ENCODE measurements at places on chromosomes 1 and 21. TPM values are rescaled to one million over a fixed set of nuclear protein-coding genes. Genes with fewer than 3 reads are reported as not detected.

- no peak for DNase-seq
Measured at GRCh38 chr1:207884266-207885029, 26.5 kb downstream of the CD34 start.

GRCh38 chr1:226111098-226111882 lies 48.8 kb downstream of the H3-3A start:
- DNase-seq = no peak

GJA8 gene
- total RNA-seq = not detected

USP1 gene
- 36.6 TPM for total RNA-seq

- DNase-seq = no peak
Measured at GRCh38 chr1:16205891-16206546, 6.4 kb downstream of the ARHGEF19 start.

DNA sequence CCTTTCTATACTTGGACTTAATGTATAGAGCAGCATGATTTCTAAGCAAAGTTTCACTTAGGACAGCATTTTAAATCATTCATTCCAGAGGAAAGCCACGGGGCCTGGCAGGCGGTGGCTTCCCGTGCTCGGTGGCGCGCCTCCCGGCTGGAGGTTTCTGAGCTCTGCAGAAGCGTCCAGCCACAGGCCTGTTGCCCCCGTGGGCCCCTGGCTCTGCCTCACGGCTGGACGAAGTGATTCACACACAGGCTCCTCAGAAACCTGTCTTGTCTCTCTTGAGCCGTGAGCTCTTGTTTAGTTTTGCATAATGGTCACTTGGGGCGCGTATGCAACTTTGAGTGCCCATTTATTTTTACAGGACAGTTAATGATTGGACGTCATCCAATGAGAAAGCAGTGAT lies 22.1 kb upstream of the DIP2A start:
- DNase-seq = no peak

DNA sequence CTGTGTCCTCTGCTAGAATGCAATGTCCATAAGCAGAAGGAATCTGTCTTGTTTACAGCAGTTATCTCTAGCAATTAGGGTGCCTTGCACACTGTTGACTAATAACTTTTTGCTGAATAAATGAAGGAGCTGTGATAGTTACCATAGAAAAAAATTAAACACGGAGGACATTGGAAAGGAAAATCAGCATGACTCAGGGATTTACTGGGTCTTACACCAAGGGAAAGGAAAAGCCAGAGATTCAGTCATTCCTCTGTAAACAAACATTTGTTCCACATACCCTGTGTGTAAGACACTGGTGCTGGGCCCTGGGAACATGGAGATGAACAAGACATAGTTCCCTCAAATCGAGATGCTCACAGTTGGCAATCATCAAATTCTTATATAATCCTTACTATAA lies 183.3 kb downstream of the PTGER3 start:
- no peak for DNase-seq

- no peak for DNase-seq
Measured at GRCh38 chr1:170321113-170321512, 175.4 kb downstream of the NTMT2 start.

C21orf91 gene
- total RNA-seq = 62.8 TPM

DNA sequence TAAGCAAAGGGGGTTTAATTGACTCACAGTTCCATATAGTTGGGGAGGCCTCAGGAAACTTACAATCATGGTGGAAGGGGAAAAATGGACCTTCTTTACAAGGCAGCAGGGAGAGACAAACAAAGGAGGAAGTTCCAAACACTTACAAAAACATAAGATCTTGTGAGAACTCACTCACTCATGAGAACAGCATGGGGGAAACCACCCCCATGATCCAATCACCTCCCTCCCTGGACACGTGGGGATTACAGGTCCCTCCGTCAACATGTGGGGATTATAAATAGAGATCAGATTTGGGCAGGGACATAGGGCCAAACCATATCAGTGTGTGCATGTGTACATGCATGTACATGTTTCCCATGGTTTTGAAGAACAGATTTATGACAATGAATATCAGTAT lies 5.5 kb upstream of the SMG7 start:
- DNase-seq = no peak

DNA sequence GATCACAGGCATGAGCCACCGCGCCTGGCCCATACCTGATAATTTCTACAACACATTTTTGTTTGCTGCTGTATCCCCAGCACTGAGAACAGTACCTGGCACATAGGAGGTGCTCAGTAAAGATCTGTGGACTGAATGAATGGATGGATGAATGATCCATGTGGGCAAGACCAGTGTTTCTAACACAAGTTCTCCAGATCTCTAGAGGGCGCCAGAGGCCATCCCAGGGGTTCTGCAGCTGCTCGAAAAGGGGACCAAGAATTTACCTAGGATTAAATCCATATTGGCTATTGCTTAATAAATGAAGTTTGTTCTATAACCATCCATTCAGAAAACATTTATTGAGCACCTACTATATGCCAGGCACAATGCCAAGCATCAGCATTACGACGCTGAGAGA lies 167.7 kb downstream of the ACTL8 start:
- DNase-seq = no peak

DNA sequence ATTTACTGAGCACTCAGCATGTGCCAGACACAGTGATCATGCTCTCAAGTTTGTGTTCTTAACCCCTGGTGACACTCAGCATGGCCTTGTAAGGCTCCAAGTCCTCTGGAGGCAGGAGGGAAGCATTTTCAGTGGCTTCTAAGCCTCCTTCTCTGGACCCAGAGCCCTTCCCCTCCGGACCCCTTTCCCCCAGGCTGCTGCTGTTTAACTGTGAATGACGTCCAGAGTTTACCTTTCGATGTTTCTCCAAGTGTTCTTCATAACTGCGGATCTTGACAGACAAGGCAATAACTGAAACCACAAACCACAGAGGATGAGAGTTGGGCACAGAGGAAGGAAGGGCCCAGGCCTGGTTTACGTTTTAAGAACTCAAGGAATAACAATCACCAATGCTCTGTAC lies 6.5 kb downstream of the MRPS15 start:
- no peak for DNase-seq

ATG4C gene
- 5.3 TPM for total RNA-seq

DNA sequence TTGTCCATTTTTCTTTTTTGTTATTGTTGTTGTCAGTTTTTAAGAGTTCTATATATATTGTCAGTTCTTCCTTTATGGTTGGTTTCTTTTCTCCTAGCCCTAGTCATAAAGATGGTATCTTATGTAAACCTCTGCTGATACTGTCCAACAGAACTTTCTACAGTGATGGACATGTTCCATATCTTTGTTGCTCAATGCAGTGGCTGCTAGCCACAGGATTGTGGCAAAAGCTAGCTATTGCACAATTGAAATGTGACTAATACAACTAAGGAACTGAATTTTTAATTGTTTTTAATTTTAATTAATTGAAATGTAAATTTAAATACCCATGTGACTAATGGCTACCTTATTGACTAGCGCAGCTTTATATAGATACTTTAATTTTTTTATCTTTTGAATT lies 411.8 kb upstream of the PTBP2 start:
- no peak for DNase-seq

MX2 gene
- 119 TPM for total RNA-seq

DNA sequence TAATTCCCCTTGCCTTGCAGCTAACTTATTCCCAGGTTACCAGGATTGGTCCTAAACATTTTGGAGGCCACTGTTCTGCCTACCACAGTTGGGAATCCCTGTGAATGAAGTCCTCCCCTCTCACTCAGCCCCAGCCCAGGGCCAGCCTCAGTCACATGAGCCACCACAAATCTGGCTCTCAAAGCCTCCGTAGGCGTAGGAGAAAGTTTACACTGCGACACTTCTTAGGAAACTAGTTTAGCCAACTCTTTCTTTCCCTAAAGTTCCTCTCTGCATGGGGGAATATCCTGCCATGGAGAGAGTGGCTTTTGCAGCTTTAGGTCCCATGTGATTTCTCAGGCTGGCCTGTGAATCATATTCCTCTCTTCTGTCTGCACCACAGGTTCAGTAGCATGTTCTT lies 45.7 kb upstream of the ETV3 start:
- no peak for DNase-seq

GRCh38 chr1:1777950-1778662 lies at the start of gene NADK:
Gene NADK (minus strand): TSS chr1:1778470. CDS start chr1:1765406, 13,064 bp downstream.
- peak; percentile 76 for DNase-seq

DNA sequence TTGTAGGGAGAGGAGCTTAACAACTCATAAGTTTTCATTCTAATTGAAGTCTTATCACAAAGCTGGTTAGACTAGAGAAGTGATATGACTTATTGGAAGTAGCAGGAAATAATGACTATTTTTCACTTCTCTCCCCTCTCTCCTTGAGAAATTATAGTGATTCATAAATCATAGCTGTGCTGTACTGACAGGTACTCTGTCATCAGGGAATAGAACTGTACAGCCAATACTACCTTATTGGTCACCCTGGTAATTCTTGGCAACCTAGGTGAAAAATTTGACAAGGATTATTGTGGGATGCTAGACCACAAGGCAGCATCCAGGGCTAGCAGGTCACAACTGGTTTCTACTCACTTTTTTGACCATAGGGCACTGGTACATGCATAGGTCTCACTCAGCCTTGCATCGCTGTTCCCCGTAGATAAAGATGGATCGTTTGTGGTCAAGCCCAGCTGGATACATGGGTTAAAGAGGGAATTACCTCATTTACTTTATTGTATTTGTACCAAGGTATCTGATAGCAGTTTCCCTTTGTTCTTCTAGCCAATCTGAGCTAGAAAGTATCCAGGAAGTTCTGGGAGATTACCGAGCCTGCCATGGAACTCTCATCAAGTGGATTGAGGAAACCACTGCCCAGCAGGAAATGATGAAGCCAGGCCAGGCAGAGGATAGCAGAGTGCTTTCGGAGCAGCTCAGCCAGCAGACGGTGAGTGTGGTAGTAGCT lies 113.6 kb downstream of the MACF1 start:
- DNase-seq = no peak

- DNase-seq = no peak
Measured at GRCh38 chr1:36481771-36482723, 666 bp downstream of the CSF3R start.

DNA sequence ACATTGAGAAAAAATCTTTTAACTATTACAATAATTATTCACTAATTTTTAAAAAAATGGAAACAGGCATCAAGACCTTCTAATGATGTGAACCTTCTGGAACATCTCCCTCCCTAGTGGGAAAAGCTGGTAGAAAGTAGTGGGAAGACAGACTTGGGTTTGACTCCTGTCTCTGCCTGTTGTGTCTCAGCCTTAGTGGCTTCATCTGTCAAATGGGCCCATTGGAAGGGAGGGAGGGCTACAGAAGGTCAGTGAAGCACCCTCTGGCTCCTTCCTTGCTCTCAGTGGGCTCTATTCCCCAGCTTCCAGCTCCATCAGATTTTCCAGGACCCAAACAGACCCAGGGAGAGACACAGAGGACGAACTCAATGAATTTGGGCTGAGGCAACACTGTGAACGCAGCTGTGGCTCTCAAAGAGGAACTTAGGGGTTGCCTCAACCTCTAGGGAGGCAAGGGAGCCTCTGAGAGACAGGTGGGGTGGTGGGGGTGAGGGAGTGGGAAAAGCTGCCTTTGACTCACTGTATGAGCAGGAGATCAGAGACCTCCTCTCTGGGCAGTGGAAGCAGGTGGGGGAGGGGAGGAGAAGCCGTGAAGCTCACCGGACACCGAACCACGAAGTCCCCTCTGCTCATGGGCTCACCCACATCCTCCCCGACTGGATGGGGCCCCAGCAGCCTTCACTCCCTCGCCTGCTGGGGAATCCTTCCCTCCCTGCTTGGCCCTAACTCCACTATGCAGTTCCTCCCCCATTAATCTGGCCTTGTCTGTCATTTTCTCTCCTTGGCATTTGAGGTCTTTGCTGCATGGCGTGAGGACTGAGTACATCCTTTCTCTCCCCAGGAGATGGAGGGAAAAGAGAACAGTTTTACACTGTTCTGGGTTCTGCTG lies 4.5 kb downstream of the CNR2 start:
- DNase-seq = peak; percentile 57

GRCh38 chr1:98368995-98369394 lies 292.5 kb upstream of the SNX7 start:
- no peak for DNase-seq

DNA sequence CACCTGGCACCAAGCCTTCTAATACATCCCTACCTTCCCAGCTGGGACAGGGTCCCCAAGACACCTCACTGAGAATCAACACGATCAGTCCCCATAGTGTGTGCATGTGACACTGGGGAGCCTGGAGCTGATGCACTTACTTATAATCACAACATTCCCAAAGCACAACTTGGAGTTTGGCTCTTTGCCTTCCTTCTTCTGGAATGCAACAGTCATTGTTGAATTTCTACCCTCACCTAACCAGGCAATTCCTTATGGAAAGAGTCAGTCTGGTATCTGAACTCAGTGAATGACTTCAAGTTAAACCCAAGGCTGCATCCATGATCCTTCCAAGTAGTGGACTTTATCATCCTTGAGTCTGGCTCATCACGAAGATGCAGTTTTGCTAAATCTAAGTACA lies 86.1 kb downstream of the DSCAM start:
- no peak for DNase-seq

GRCh38 chr21:26967062-26967913 lies at the start of gene ADAMTS5:
Gene ADAMTS5 (minus strand): TSS chr21:26967088. CDS start chr21:26966391, 697 bp downstream.
- DNase-seq = no peak

KIF21B gene
- 96.9 TPM for total RNA-seq

HIPK1 gene
- 189 TPM for total RNA-seq

TMEM82 gene
- total RNA-seq = not detected

All from CD4-positive, CD25-positive, alpha-beta regulatory T cell (primary cell).